Myocyte (in vitro differentiated cells): ENCODE measurements at places on chromosomes 1 and 21. TPM values are rescaled to one million over a fixed set of nuclear protein-coding genes. Genes with fewer than 3 reads are reported as not detected.

The BRDT gene
- not detected in 2 replicates for total RNA-seq

The KRTAP19-1 gene
- total RNA-seq, result not detected in 2 replicates

The RAB25 gene
- total RNA-seq, result not detected in 2 replicates

The MPL gene
- total RNA-seq, result 0.08 TPM in 1 of 2 replicates, not detected in the other

DNA sequence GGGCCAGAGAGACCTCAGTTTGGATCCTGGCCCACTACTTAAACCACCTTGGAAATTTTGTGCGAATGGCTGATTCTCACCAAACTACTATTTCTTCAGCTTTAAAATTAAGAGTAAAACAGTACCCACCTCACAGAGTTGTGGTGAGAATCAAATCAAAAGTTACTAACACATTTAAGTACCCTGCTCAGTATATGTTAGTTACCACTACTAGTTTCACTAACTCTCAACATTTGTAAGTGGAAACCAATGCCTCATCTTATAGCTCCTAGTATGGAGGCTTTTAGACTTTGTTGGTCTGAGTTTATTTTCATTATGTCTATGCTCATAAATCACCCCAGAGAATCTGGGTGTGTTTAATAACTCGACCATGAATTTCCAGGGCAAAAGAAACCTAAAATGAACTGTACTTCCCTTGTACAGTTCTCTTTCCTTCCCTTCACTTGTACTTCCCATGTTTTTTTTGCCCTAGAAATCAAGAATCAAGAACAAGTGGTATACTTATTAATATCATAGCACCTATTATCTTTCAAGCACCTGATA, 11.6 kb upstream of the SERBP1 start:
- no peak for DNase-seq

DNA sequence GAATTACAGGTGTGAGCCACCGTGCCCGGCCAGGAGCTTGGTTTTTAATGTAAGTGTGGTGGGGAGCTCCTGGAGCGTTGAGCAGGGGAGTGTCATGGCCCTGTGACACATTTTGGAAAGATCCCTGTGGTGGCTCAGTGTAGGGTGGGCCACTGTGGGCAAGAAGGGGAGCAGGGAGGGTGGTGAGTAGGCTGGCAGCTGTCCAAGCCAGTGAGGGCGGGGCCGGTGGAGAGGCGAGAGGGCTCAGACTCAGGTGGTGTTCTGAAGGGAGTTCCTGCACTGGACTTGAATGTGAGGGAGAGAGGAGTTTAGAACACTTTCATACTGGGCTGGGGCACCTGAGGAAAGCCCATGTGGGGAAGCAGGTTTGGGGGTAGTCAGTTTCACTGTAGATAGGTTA, 3.1 kb upstream of the EVA1B start:
- DNase-seq, result no peak

- peak; percentile 59 for DNase-seq
Measured at GRCh38 chr1:67766141-67766978, 66.9 kb downstream of the GNG12 start.

DNA sequence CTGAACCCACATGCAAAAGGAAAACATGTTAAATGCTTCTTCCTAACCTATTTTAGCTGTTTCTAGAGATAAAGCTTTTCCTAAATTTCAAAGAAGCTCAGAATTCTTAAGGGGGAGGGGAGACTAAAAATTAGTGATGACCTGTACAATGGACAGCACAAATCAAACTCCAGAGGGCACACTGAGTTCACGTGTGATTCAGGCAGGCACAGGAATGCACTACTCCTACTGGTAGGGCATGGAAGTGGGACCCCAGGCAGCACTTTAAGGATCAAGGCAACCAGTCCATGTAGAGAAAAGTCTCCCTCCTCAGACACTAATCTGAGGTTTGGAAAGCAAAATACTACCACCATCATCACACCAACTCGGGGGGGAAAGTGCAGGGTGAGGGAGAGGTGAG, 31.3 kb upstream of the CLCA4 start:
- peak; percentile 16 for DNase-seq

GRCh38 chr1:228378873-228379460, 27.7 kb downstream of the TRIM11 start:
- DNase-seq, result peak; percentile 9

DNA sequence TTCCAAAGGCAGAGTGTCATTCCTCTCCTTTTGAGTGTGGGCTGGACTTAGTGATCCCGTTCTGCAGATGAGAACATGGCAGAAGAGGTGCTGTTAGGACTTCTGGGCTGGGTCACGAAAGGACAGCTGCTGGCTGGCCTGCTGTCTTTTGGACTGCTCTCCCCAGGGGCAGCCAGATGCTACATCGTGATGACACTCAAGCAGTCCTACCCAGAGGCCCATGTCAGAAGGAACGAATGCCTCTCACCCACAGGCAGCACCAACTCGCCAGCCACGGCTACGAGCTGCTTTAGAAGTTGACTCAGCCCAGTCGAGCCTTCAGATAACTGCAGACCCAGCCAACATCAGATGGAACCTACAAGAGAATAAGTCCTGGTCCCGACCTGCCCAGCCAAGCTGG, 156.5 kb downstream of the KCNJ6 start:
- peak; percentile 53 for DNase-seq

DNA sequence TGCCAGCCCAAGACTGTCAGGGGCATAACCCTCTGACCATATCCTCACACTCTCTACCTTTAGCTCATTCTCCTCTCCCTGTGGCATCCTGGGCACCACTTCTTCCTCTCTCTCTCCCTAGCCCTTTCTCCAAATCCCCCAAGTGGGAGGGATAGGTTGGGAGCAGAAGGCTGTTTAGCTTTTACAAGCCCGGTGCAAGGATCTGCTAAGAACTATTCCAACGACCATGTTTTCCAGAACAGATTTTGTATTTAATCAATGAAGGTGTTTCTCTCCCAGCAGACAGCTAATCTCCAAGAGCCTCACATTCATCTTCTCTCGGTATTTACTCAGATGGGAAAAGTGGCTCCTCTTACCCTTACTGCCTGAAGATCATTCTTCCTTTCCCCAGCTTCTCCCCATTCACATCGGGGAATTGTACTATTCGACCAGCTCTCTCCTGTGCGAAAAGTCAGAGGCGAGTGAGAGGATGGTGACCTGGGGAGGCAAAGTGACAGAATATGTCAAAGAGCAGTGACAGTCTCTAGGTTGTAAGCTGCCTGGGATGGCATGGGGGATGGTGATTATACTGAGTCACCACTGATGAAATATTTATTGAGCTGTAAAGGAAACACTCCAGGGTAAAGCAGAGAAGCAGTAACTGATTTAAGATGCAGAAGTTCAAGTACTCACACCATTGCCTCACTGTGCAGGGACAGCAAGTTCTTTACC, 47.0 kb upstream of the RBM15 start:
- DNase-seq, result peak; percentile 37

- no peak for DNase-seq
Measured at GRCh38 chr1:78758506-78758905, 108.9 kb downstream of the IFI44 start.

- DNase-seq, result peak; percentile 89
Measured at GRCh38 chr1:117093870-117094621, 27.5 kb downstream of the TRIM45 start.

- no peak for DNase-seq
Measured at GRCh38 chr21:27225151-27225550, 258.3 kb upstream of the ADAMTS5 start.

DNA sequence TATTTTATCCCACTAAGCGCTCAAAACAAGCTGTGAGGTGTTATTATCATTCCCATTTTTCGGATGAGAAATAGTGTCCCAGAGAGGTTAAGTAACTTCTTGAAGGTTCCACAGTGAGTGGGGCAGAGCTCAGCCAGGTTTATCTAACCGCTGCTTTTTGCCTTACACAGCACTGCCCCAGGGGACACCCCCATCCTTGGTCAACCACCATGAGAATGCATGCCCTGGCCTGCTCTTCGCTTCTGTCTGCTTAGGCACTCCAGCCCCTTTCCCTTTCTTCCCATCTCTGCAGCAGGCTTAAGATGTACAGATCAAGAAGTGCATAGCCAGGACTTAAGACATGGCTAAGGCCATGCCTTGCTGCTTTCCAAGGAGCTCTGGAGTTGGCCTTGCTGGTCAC, 159.0 kb upstream of the CD34 start:
- no peak for DNase-seq

DNA sequence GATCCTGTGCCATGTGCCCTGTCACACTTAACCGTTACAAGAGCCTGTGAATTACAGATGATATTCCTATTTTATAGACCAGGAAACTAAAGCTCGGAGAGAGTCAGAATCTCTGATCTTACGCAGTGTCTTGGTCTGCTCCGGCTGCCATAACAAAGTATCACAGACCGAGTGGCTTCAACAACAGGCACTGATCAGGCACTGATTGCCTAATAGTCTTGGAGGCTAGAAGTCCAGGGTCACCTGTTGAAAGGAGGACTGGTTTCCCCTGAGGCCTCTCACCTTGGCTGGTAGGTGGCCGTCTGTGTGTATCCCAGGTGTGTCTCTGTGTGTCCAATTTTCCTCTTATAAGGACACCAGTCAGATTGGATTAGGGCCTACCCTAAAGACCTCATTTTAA, 31.5 kb upstream of the KCNE2 start:
- no peak for DNase-seq

GRCh38 chr1:158257888-158258287, 3.7 kb downstream of the CD1A start:
- DNase-seq, result no peak
